ENCODE measurements at places on chromosomes 4 and X.

DNA sequence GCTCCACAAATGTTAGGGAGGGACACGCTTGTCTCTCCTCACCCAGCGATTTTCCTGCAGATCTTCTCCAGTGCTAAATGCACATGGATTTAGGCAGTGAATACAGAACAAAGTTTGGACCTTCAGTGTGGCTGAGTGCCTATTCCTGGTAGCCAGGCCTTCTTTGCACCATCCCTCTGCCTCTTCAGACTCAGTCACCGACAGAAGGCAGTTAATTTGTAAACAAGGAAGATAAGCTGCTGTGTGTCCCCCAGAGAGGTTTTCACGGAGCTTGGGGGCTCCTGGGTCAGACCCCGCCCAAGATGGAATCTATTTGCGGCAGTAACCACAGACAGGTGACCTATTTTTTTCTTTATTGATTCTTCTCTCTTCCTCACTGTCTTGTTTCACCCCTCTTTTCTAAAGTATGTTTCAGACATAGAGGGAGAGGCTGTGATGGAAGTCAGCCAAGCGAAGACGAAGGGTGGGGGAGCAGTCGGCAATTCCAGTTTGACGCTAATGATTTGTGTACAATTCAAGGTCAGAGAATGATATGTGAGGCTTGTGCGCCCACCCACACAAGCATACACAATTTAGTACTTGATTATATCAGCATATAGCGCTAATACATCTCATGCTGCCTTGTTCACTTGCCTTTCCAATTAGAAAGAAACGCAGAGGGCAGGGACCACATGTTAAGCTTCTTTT, 200.8 kb downstream of the MGST2 start:
- DNase-seq = no peak

DNA sequence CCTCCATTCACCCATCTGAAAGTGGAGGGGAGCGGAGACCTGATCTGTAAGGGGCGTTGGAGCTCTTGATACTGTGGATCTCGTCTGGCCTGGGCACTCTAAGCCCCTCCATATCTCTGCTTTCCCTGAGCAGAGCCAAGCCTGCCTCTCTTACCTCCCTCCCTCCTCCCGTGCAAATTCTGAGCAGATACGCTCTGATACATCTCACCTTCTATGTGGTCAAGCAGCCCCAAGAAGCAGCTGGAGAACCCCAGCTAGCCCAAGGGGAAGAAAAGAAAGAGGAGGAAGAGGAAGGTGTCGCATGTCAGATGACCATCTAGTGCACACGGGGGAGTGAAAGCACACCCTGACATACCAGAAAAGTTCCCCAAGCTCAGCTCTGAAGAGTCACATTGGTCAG, 1.9 kb upstream of the DGAT2L6 start:
- DNase-seq = no peak

DNA sequence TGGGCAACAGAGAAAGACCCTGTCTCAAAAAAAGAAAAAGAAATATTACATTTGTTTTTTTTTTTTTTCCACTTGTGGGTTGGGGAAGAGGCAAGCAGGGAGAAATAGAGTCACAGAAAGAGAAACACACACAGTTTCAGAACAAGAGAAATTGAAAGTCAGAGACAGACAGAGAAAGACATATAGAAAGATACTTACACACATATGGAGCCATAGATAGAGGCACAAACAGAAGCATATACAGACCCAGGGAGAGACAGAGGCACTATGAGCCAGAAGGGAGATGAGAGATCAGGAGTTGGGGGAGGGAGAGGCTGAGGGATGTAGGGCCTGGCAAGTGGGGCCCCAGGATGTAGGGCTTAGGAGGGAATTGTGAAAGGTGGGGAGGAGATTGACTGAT, 55.2 kb upstream of the GIMD1 start:
- DNase-seq = no peak

GRCh38 chr4:55407764-55408163, 12.0 kb downstream of the TMEM165 start:
- no peak for DNase-seq
